PC-9 (cell line): ENCODE measurements at places on chromosomes 2 and 18. TPM values are rescaled to one million over a fixed set of nuclear protein-coding genes. Genes with fewer than 3 reads are reported as not detected.

The ELMOD3 gene
- 16.4 and 18.1 TPM in 2 replicates for total RNA-seq

The CIB4 gene
- not detected in 2 replicates for total RNA-seq

The RAD51AP2 gene
- not detected in 2 replicates for total RNA-seq

The ATP8B1 gene
- total RNA-seq = 16.7 and 23.4 TPM in 2 replicates

The SIX3 gene
- total RNA-seq = 1.4 TPM in 2 replicates

The L3MBTL4 gene
- not detected in 2 replicates for total RNA-seq

The ACMSD gene
- total RNA-seq = not detected in 2 replicates

DNA sequence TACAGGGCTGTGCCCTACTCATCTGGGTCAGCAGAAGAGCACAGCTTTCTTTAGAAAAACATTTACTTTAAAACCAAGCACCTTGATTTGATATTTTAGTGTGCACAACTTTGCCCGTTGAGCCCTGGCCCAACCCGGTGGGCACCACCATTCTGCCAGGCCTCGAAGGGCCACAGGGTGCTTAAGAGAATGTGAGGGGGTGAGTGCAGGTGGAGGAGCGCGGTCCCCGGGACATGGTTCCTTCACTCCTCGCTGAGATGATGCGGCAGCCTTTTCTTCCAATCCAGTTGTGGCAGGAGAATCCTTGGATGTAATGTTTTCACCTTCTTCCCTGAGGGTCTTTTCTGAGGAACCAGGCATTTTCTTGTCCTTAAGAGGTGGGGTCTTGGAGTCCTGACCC is 119.0 kb downstream of the RPIA start:
- H3K27me3 ChIP-seq = peaks cover 18% of the 10 kb centered on the region; the same call in 1 of the 2 replicates
- H3K27ac ChIP-seq = no peak overlapping the region
- no peaks in the 10 kb centered on the region for H3K36me3 ChIP-seq

- no peak for DNase-seq
- peaks cover 70% of the 10 kb centered on the region for H3K27me3 ChIP-seq
- no peak overlapping the region for H3K27ac ChIP-seq
- H3K36me3 ChIP-seq = no peaks in the 10 kb centered on the region
Measured at GRCh38 chr18:78920456-78921138, 59.0 kb upstream of the SALL3 start.

- H3K27ac ChIP-seq = no peak overlapping the region
- H3K36me3 ChIP-seq = no peaks in the 10 kb centered on the region
- no peak overlapping the region for H3K4me3 ChIP-seq
- no peaks in the 10 kb centered on the region for H3K27me3 ChIP-seq
- peaks cover 10% of the 10 kb centered on the region for H3K4me1 ChIP-seq
Measured at GRCh38 chr18:34709104-34709503, 994 bp upstream of the DTNA start.

GRCh38 chr18:13231151-13231550 is 12.6 kb downstream of the LDLRAD4 start:
- no peak for DNase-seq
- H3K4me1 ChIP-seq = no peaks in the 10 kb centered on the region
- no peaks in the 10 kb centered on the region for H3K36me3 ChIP-seq
- no peak overlapping the region for H3K27ac ChIP-seq
- peaks cover 89% of the 10 kb centered on the region for H3K27me3 ChIP-seq

DNA sequence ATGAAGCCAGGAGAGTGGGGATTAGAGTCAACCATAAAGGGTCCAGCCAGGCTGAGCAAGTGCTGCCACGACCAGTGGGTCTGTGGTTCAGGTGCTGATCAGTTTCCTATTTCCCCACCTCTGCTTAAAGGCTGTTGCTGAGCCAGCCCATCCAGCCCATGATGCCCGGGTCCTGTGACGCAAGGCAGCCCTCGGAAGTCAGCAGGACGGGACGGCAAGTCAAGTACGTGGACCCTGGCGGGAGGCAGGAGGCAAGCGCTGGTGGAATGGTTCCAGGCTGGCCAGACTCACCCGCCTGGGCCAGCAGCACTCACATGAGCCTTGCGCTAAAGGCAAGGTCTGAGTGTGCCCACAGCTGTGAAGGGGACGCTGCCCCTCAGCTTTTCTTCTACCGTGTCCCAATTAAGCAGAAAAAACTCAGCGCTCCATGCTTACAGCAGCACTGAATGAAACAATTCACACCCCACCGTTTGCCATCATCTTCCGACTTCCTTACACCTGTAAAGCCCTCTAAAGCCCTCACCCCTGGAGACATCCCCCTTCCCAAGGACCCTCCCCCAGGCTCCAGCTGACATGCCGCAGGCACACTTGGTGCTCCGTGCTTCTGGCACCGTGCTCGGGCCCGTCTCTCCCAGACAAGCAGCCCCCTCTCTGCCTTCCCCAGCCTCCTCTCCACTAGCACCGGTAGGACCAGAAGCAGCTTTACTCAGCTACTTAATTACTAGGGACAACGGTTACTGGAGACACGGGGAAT is 11.3 kb upstream of the RPL31 start:
- H3K27me3 ChIP-seq = no peaks in the 10 kb centered on the region
- no peak overlapping the region for H3K27ac ChIP-seq
- DNase-seq = no peak

DNA sequence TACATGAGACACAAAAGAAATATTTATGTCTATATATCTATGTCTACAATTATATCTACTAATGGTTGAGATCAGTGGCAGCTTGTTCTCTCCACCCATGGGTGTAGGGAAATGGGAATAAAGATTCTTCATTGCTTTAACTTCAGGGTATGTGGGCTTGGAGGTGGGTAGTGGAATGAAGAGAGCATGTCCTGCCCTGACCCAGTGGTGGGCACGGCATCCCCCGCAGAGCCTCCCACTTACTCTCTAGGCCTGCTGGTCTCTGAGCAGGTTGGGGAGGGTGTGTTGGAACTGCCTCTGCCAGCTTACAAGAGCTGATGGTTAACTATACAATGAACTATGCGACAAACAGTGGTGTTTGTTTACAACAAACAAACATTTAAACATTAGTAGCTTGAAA is 152.5 kb upstream of the SKOR2 start:
- H3K4me1 ChIP-seq = no peaks in the 10 kb centered on the region
- H3K27ac ChIP-seq = no peak overlapping the region
- no peak overlapping the region for H3K4me3 ChIP-seq
- no peak for DNase-seq

GRCh38 chr2:84969511-84970209 is 1.3 kb upstream of the KCMF1 start:
- peak overlapping the region; percentile 84 for H3K27ac ChIP-seq
- 0 out of 2 replicates have a peak, but pooled peaks cover 4% of the 10 kb centered on the region for H3K36me3 ChIP-seq
- H3K27me3 ChIP-seq = no peaks in the 10 kb centered on the region
- peaks cover 34% of the 10 kb centered on the region for H3K4me1 ChIP-seq
- no peak for DNase-seq

- H3K27me3 ChIP-seq = no peaks in the 10 kb centered on the region
- H3K4me1 ChIP-seq = no peaks in the 10 kb centered on the region
- H3K27ac ChIP-seq = no peak overlapping the region
Measured at GRCh38 chr2:161190050-161190449, 29.8 kb downstream of the TANK start.

DNA sequence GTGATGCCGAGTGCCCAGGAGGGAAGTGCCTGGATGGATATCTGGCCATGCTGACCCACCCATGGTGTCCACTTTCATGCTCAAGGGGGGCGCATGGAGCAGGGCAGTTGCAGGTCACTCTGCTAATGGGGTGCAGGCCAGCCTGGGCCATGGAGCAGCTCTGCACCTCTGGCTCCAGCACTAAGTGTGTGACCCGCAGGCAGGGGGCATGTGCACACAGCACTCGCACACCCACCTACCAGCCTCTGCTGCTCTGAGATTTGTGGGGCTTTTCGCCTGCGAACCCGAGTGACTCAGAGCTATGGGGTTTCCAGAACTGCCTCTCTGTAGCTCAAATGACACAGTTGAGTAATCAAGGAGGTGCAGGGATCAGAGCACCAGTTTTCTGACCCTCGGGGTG is 66.2 kb downstream of the CYP26B1 start:
- no peak overlapping the region for H3K27ac ChIP-seq
- H3K4me3 ChIP-seq = no peak overlapping the region
- no peaks in the 10 kb centered on the region for H3K27me3 ChIP-seq
- DNase-seq = no peak
- no peaks in the 10 kb centered on the region for H3K4me1 ChIP-seq
